Stimulated activated CD8-positive, alpha-beta memory T cell treated with anti-CD3 and anti-CD28 coated beads, Interleukin-15, amount 100 ng/mL, for 24 hours (primary cell): ENCODE measurements at places on chromosomes 5 and 9.

- no peak for DNase-seq
Observed at GRCh38 chr5:74374656-74375055, 265.9 kb downstream of the ENC1 start.

- DNase-seq, result no peak
Observed at GRCh38 chr5:147558826-147559225, 49.0 kb upstream of the DPYSL3 start.

- DNase-seq, result no peak
Observed at GRCh38 chr5:39100301-39100850, 26.2 kb upstream of the RICTOR start.

- no peak for DNase-seq
Observed at GRCh38 chr9:82989929-82990328, 73.0 kb downstream of the RASEF start.

DNA sequence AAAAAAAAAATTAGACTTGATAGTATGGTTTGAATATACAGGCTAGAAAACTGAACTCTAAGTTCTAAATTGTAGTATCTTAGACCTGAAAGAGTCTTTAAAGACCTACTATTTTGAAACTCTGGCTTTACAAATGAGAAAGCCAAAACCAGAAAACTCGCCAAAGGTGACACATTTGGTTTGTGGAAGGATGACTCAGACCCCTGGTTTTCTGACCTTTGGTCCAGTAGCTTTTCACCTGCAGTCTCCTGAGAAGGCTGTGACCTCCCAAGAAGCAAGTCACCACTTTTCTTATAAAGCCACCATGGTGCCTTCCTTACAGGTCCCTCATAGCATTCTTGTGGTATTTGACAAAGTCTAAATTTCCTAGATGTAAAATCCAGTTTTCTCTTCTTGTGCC lies 102.1 kb upstream of the CEP78 start:
- no peak for DNase-seq

DNA sequence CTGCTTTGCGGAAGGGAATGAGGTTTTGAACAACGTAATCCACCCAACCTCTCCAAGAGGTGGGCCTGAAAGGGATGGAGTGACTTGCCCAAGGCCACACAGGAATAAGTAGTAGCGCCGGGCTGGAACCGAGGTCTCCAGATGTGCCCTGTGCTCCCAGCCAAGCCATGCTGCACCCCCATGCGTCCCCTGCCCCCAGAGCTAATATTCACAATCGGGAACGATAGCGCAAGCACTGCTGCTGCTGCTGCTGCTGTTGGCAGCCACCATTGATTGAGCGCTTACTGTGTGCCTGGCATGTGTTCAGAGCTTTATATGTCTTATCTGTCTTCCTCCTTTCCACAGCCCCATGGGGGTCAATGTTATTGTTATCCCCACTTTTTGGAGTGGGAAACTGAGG lies 43.9 kb downstream of the AMBP start:
- no peak for DNase-seq

DNA sequence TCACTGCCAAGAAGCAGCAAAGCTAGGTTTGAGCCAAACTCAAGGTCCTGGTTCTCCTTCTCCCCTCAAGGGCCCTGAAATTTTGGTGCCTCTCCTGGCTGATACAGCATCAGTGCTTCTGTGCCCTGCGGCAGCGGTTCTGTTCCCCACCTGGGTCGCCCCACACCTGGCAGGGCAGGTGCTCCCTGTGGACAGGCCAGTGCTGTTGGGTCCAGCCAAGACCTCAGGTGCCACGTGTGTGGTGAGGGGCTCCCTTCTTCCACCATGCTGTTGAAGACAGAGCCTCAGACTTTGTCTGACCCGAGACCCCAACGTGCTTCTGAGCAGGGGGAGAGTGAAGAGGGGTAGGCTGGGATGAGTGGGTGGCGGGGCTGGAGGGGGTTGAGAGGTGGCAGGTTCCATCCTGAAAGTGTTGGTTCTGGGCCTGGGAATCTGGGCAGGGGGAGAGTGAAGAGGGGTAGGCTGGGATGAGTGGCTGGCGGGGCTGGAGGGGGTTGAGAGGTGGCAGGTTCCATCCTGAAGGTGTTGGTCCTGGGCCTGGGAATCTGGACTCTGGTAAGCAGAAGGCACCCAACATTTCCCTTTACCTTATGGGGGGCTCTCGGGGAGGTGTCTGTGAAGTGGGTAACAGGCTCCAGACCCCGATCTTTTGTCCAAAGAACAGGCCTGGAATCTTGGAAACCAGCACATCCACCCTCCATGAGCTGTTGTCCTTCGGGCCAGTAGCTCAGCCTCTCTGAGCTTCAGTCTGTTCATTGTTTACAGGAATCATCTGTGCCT lies 2.3 kb downstream of the PLEKHG4B start:
- no peak for DNase-seq

DNA sequence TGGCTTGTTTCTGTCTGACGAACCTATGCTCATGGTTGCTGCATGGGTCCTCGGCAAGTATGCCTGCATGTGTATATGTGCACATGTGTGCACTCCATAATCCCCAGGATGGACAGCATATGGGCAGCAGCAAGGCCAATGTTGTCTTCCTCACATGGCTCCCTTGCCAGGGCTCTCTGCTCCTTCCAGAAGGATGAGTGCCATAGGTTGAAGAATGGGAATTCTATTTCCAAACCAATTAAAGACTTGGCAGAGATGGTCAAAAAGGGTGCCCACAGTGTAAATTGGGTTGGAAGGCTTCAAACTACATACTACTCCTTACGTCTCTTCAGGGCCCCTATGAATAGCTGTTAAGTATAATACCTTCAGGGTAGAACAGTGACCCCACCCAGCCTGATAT lies 212.1 kb downstream of the PBX3 start:
- DNase-seq, result no peak
